ENCODE measurements at places on chromosomes 1 and 21.

GRCh38 chr1:114718661-114719423 lies 2.3 kb upstream of the NRAS start:
- DNase-seq, result no peak

GRCh38 chr1:188769181-188769580 lies 1708.5 kb downstream of the BRINP3 start:
- DNase-seq, result no peak

- DNase-seq, result no peak
These were observed 362.0 kb downstream of the ADGRL2 start for GRCh38 chr1:82162486-82163420.

GRCh38 chr21:35026617-35027562 lies 22.2 kb downstream of the RUNX1 start:
- DNase-seq, result peak; percentile 98

GRCh38 chr1:167249702-167250101 lies 29.0 kb downstream of the POU2F1 start:
- DNase-seq, result no peak

All from Kasumi-1 (cell line).